ENCODE measurements at places on chromosomes 13 and 19.

GRCh38 chr19:45613926-45614725 lies 12.1 kb upstream of the GPR4 start:
- DNase-seq = peak; percentile 81

- no peak for DNase-seq
Measured at GRCh38 chr19:3342246-3342645, 24.1 kb upstream of the NFIC start.

DNA sequence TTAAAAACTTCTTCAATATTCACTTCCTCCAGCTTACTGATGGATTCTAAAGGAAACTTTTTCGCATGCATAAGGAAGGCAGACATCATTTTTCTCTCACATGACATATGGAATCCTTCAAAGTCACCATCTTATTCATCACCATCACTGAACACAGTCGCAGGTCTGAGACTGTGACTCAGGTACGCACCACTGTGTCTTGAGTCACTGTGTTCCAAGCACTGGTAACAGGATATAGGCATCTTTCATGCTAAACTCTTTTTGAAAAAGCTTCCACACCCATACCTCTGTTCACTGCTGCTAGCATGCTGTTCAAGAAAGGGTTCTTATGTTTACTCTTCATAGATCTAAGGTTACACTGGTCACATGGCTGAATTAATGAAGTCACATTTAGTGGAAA lies 67.0 kb upstream of the SIAH3 start:
- no peak for DNase-seq

DNA sequence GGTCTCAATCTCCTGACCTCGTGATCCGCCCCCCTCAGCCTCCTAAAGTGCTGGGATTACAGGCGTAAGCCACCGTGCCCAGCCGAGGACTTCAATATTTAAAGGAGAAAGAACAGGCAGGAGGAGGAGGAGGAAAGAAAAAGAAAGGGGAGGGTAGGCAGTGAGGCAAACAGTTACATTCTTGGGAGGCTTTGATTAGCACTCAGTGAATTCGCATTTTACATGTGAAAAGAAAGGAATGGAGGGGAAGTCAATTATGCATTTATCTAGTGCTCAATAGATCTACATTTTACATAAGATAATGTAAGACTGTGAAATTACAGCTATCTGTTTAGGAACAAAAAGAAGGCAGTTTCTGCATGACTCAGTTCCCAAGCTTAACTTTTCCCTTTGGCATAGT lies 30.9 kb upstream of the CXCL17 start:
- DNase-seq = no peak

DNA sequence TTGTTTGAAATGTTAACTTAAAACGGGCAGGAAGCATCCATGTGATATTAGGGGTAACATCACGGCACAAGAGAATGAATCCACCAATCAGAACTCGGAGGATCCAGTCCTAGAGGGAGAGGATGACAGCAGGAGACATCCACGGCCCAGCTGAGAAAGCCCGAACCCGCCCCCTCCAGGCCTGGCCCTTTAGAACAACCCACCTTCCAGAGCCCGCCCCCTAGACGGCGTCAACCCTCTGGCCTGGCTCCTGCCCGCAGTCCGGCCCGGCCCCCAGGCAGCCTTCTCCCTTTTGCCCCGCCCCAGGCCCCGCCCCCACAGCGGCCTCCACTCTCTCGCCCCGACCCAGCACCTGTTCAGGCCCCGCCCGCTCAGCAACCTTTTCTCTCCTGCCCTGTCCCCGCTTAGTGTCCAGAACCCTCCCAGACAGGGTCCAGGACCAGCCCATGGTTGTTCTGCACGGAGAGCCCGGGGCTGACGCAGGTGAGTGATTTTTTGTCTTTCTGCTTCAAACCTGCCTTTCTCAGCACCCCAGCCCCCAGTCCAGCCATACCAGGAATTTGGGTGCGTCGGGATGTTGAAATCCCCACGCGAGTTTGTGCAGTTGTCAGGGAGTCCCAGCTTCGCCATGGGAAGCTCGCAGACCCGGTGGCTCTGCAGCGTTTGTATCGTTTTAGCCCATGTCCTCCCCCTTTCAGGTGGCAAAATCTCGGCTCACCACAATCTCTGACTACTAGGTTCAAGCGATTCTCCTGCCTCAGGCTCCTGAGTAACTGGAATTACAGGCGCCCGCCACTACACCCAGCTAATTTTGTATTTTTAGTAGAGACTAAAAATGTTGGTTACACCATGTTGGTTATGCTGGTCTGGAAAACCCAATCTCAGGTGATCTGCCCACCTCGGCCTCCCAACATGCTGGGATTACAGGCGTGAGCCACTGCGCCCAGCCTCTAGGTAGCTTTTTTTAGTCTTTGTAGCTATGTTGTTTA lies 16.1 kb downstream of the ZNF816 start:
- DNase-seq = peak; percentile 72

- no peak for DNase-seq
Measured at GRCh38 chr19:28843761-28844492, 369.0 kb downstream of the UQCRFS1 start.

DNA sequence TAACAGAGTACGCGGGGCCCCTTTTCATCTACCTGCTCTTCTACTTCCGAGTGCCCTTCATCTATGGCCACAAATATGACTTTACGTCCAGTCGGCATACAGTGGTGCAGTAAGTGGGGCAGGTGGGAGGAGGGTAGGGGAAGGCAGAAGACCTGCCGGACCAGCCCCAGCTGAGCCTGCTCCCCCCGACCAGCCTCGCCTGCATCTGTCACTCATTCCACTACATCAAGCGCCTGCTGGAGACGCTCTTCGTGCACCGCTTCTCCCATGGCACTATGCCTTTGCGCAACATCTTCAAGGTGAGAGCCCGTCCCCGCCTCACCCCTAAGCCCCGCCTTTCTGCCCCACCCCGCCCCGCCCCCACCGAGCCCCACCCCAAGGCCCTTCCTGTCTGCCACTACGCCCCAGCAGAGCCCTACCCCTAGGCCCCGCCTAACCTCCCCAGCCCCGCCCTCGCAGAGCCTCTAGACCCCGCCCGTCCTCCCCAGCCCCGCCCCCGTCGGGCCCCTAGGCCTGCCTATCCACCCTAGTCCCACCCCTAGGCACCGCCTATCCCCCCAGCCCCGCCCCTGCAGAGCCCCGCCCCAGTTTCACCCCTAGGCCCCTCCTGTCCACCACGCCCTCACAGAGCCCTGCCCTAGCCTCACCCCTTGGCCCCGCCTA lies 7.7 kb downstream of the NDUFB7 start:
- DNase-seq = no peak

DNA sequence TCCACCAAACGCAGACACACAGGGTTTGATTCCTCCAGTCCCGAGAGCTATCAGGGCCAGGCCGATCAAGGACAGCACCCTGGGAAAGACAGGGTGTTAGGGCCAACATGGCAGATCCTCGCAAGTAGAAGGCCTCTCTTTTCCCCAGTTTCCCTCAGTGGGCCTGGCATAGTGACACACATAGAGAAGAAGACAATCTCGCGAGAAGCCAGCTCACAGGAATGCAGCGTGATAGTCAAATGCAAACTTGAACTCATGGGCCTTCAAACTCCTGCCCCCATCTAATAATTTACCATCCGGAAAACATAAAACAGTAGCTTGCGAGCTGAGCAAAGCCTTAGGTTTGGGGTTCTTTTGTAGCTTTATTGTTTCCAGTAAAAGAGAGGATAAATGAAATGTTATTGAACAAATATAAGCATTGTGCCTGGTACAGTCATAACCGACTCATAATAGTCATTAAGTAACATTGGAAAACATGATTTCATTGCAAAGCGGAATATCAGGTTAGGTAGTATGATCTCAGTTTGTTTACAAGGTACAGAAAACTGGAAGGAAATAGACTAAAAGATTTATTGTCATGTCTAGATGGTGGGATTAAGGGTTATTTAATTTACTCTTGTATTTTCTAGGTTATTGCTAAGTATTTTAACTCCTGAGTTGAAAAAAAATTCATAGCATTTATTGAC lies 30.5 kb downstream of the SLC15A1 start:
- no peak for DNase-seq

DNA sequence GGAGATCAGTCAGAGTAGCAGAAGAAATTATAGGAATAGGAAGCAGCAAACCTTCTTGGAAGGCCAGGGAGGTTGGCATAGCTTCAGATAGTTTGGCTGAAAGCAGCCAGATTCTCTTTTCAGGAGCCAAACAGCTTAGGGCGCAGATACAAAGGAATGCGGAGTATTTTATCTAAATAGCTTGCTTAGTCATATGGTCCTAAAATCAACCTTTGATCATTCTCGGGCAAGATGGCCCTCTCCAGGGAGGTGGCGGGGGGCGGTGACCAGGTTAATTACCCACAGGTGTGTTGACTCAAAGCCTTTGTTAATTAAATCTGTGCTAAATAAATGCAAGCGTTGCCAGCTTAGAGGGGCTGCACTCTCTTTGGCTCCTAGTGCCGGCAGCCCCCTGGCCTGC lies 12.5 kb upstream of the NCR1 start:
- DNase-seq = no peak
